ENCODE measurements at places on chromosomes 7 and 10. TPM values are rescaled to one million over a fixed set of nuclear protein-coding genes. Genes with fewer than 3 reads are reported as not detected.

MARVELD1 gene
- total RNA-seq = 79.2 TPM

SPDYE9 gene
- total RNA-seq = not detected

CRPPA gene
- total RNA-seq = 3.9 TPM

GRCh38 chr7:2523461-2523936 lies 3.9 kb downstream of the LFNG start:
- no peak for DNase-seq

- DNase-seq = no peak
Observed at GRCh38 chr7:123314886-123315285, 115.1 kb upstream of the SLC13A1 start.

NME8 gene
- not detected for total RNA-seq

- peak; percentile 96 for DNase-seq
Observed at GRCh38 chr7:137992104-137992549, 9.8 kb downstream of the CREB3L2 start.

GPER1 gene
- 13.7 TPM for total RNA-seq

DNA sequence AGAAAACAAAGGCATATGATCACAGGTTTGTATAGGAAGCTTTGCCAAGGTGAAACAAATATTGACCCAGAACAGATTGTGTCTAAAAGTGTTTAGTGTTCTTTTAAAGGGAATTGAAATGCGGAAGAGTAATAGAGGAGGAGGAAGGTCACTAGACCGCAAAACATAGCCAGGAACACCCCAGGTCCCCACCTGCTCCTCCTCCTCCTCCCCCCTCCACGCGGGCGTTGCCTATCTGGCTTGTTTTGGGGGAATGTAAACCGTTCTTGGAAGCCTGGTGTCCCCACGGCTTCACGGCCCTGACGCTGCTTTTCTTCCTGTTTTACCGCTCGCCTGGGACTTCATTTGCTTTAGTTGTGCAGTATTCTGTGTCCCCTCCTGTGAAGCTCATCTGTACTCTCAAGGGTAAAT lies 81.0 kb upstream of the PFKP start:
- no peak for DNase-seq

GIMAP2 gene
- not detected for total RNA-seq

DNA sequence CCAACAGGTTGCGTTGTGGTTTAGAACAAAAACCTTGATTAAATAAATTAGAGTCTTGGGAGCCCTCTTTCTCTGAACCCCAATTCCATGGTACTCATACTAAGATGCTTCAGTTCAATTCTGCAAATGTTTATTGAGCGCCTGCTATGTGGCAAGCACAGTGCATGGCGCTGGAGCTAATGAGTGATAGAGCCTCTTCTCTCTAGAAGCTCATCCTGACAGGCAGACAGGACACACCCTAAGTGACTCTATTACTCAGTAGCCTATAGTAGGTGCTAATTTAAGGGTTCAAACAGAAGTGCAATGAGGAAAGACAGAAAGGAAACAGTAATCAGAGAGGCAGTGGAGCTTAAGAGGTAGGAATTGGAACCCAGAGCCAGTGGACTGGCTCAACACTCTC lies 124.4 kb upstream of the C7orf33 start:
- DNase-seq = no peak

CCNY gene
- 89.4 TPM for total RNA-seq

- DNase-seq = peak; percentile 14
Observed at GRCh38 chr7:52940481-52940880, 95.0 kb upstream of the POM121L12 start.

- DNase-seq = peak; percentile 33
Observed at GRCh38 chr7:129295015-129295423, 70.2 kb downstream of the AHCYL2 start.

GRCh38 chr7:68529221-68529620 lies 1069.1 kb upstream of the AUTS2 start:
- no peak for DNase-seq

PLPP4 gene
- 44.1 TPM for total RNA-seq

ZNF239 gene
- total RNA-seq = 5.7 TPM

DNA sequence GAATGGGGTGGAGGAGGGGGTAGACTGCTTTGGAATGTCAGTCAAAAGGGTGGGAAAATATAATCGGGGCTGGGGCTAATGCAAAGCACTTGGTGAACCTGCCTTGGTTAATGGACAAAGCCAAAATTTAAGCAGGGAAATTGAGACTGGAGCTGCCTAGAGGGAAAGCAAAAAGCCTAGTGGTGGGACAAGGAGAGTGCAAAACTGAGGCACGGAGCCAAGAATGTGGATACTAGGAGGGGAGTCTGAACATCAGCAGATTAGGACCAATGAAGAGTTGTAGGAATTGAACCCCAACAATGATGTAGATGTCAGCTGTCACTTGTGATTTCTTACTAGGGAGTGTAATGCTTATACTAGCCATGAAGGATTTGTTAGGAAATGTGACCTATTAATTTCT lies 195.9 kb downstream of the MDFIC start:
- DNase-seq = no peak

BRI3 gene
- total RNA-seq = 195 TPM

SPOCK2 gene
- 1.4 TPM for total RNA-seq

GRCh38 chr10:54985732-54986131 lies 184.7 kb upstream of the PCDH15 start:
- peak; percentile 1 for DNase-seq

- no peak for DNase-seq
Observed at GRCh38 chr10:84587789-84588188, 259.4 kb downstream of the CCSER2 start.

GRCh38 chr7:138499340-138499739 lies 39.3 kb downstream of the TRIM24 start:
- DNase-seq = no peak

DNA sequence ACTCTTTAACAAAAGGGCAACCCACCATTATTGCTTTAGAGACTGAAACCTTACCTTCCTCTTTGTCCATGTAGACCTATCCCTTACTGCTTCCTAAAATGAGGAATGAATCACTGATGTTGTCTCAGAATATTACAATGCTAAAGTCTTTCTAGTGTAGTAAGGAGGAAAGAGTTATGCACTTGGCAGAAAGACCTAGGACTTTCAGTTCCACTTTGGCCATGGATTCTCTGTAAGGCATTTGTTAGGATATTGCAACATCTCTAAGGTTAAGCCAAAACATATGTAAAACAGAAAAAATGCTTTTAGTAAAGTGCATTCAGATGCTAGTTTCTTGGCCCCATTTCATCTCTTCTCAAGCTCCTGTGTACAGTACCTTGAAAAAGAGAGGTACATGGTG lies 230.9 kb downstream of the PARD3 start:
- DNase-seq = peak; percentile 86

DNA sequence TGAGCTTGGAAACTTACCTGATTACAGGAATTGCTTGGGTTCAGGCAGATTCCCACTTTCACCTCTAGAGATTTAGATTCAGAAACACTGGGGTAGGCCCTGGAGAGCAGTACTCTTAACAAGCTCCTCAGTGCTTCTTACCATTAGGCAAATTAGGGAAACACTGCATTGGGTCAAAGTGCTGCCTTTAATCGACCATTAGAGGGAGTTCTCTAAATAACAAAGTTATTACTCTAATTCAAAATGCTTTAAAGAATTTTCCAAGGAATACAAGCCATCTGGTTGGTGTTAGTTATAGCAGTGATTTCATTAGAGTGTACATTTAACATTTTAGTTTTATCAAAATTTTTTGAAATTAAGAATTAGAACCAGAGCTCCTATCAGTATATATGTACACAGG lies 324.5 kb downstream of the GFRA1 start:
- peak; percentile 41 for DNase-seq

DNA sequence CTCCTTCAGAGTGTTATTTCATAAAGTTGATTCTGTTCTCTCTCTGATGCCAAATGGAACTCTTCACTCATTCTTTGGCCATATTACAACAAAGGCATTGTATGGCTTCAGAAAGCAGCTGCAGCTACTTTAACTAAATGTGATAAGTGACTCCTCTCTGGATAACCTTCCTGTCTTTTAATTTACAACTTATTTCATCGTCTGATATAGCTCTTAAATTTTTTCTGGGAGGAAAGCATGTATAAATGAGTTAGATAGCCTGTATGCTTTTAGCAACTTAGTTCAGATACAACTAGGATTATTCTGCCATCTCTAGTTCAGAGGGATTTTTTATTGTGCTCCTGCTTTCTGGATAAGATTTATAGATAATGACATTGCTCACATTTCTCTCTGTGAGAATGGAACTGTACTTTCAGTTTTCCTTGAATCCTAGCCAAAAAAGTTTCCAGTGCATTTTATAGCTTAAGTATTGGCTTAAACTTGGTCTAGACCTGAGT lies 57.5 kb downstream of the KLHDC10 start:
- DNase-seq = peak; percentile 64

DNA sequence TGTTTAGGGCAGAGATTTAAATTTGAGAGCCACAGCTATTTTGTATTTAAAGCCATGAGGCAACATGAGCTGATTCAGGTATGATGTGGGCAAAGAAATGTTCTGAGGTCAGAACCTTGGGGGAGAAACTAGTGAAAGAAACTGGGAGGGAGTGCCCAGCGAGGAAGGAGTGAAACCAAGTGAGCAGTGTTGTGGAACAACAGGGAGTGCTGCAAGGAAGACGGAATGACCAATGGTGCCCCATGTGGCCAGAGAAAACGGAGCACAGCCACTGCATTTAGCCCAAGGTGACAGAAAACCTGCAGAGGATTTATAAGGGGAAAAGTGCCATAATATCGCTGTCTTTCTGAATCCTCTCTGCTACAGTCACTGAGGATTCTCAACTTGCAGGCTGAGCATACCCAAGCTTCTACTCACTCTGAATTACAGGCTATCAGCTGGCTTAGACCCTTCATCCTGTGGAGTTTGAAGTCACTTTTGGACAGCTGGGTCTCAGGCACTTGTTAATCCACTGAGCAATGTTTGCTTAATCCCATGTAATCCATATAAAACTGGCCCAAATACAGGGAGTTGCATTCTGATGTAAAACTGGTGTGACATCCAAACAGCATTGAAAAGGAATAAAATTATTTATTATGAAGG lies 777.3 kb downstream of the CCSER2 start:
- DNase-seq = no peak
